ENCODE measurements at places on chromosomes 1 and 21. TPM values are rescaled to one million over a fixed set of nuclear protein-coding genes. Genes with fewer than 3 reads are reported as not detected.

KCNK2 gene
- 2.1 TPM for polyA plus RNA-seq

DNMT3L gene
- polyA plus RNA-seq, result not detected

DNA sequence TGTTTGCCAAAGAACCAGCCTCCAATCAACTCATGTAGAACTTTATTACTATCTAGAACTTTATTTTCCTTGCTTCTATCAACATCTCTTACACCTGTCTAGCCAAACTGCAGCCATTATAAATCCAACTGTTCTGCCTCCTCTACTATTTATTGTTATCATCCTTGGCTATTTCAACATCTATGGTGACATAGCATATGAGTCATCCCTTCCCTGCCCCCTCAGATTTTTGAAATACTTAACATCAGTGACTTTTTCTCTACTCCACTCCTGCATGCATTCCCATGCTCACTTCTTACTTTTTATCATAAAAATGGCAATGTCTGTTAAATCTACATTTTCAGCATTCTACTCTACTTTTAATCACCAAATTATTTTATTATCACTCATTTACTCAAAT is 544.9 kb upstream of the NEGR1 start:
- no peak for DNase-seq

SLC9C2 gene
- 0.30 TPM for polyA plus RNA-seq
